ENCODE measurements at places on chromosomes 5 and 9. TPM values are rescaled to one million over a fixed set of nuclear protein-coding genes. Genes with fewer than 3 reads are reported as not detected.

NR6A1 gene
- total RNA-seq, result 0.19 TPM

ARSI gene
- 5.4 TPM for total RNA-seq

RHOBTB3 gene
- 284 TPM for total RNA-seq

SLC6A18 gene
- total RNA-seq, result not detected

PGGT1B gene
- total RNA-seq, result 19.7 TPM

All from regular cardiac myocyte (primary cell).